NCI-H1694 treated with DMSO at 0.1 percent for 48 hours (cell line): ENCODE measurements at places on chromosomes 16 and 17.

DNA sequence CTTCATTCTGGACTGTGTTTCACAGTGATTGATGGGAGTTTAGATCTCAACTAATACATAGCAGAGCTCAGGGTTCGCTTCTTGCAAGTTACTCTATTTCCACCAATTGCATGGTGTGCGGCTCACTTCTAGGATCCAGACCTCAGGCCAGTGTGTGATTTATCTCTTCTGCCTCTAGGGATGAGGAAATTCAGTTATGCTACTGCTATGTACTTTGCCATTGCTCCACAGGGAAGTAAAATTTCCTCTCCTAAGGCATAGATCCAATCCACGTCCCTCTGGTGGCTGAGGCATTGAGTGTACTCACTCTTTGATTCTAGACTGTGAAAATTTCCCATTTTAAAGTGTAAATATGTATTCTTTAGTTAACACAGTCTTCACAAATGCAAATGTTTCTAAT is 214.1 kb downstream of the HS3ST3B1 start:
- DNase-seq = no peak

GRCh38 chr16:88325087-88325750 is 57.5 kb upstream of the ZNF469 start:
- no peak for DNase-seq

- peak; percentile 88 for DNase-seq
These were observed 15.9 kb downstream of the ZC3H7A start for GRCh38 chr16:11780991-11781680.

- no peak for DNase-seq
These were observed 9.6 kb upstream of the ZFHX3 start for GRCh38 chr16:73057291-73058210.

DNA sequence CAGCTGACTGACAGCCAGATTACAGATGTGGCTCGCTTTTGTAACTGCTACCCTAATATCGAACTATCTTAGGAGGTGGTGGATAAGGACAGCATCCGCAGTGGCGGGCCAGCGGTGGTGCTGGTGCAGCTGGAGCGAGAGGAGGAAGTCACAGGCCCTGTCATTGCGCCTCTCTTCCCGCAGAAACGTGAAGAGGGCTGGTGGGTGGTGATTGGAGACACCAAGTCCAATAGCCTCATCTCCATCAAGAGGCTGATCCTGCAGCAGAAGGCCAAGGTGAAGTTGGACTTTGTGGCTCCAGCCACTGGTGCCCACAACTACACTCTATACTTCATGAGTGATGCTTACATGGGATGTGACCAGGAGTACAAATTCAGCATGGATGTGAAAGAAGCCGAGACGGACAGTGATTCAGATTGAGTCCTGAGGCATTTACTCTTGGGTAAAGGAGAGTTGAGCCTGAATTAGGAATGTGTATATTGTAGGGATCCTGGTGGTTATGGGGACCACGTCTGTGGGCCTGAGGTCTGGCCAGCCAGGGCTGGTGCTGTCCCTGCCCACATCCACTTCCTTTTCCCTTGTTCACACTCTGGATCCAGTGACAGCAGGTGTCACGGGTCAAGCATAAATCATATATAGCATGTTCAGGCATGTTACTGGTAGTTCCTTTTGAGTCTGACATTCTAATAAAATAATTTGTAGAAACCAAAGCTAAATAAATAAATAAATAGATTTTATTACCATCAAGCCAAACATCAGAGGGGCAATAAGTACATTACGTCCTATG is 89.0 kb upstream of the SMURF2 start:
- DNase-seq = no peak

GRCh38 chr16:51390877-51391276 is 239.8 kb upstream of the SALL1 start:
- DNase-seq = no peak

GRCh38 chr17:79975498-79976134 is 60.1 kb downstream of the TBC1D16 start:
- DNase-seq = no peak

DNA sequence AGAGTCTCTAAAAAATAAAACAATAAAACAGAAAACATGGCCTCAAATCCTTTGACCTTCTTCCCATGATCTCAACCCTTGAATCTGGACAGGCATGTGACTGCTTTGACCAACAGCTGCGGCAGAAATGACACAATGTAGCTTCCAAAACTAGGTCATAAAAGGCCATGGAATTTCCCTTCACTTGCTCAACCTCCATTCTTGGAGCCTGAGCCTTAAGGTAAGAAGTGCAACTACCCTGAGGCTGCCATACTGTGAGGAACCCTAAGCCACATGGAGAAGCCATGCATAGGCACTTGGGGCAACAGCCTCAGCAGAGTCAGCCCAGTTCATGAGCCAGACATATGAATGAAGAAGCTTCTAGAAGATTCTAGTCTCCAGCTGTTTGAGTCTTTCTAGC is 75.7 kb upstream of the BRD7 start:
- DNase-seq = no peak

DNA sequence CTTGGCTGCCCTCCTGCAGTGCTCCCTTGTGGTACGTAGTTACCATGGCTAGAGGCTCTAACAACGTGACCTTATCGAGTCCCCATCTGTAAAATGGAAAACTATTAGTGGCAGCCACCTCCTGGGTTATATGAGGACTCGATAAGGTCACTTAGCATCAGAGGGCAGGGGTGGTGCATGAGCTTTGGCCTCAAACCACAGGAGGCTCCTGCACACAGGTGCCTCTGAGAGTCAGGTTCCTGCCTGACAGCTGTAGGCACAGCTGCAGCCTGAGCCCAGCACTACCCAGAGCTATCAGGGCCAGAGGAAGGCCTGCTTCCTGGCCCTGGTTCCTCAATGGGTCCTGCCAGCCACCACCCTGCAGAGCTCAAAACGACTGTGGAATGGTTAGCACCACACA is 57.2 kb upstream of the SEC14L1 start:
- no peak for DNase-seq

DNA sequence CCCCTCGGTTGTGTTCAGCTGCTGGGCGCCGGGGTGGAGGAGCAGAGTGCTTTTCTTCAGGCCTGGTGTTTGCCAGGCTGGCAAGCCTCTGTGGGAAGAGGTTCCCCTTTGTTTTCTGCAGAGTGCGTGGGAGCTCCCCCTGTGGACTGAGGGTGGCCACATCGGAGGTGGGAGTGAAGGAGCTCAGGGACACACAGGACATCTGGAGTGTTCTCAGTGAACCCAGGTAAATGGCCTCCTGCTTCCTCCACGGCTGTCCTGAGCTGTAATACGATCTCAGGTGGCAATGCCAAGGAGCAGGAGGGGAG is 39.2 kb upstream of the IRF8 start:
- DNase-seq = no peak

DNA sequence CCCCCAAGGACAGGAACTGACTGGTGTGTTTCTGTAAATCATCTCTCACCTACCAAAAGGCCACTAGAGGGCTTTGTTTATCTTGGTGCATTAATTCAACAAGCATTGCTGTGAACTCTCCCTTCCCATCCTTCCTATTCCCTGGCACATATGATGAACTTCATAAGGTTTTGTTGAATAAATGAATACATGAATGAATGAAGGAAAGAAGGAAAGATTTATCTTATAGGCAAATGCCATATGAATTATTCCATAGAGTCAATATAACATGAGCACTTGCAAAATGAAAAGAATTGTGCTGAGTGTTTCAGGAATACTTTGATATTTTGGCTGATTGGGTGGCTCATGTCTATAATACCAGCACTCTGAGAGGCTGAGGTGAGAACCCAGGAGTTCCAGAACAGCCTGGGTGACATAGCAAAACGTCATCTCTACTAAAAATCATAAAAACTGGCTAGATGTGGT is 4.3 kb downstream of the SPDYE4 start:
- DNase-seq = no peak

DNA sequence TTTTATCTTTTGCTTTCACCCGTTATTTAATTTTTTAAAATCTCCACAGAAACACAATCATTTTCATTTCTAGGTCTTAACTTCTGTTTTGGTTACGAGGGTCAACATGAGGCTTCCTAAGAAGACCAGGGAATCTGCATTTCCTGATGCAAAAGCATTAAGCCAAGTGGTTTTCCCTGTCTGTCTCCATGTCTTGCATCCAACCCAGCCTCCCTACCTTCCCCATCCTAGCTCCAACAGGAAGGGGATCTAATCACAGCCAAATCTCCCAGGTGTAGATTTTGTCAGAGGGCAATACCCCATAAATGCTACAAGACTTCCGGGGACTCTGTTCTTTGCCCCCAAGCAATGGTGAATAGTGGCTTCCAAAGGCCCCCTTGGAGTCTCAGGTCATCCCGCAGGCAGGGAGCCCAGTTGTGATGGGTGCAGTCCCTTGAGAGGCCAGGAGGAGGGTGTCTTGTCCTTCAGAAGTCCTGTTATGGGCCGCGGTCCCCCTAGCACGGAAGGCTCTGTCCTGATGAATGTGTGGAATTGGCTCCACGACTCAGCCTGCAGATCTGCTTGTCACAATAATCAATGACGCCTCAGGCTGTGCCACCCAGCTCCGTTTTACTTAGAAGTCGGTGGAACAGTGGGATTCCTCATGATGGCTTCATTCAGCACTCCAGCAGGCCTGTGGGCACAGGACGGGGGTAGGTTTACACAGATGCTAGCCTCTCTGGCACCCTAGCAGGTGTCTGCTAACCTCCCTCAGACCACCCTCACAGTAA is 141.1 kb downstream of the RGS9 start:
- peak; percentile 0 for DNase-seq

DNA sequence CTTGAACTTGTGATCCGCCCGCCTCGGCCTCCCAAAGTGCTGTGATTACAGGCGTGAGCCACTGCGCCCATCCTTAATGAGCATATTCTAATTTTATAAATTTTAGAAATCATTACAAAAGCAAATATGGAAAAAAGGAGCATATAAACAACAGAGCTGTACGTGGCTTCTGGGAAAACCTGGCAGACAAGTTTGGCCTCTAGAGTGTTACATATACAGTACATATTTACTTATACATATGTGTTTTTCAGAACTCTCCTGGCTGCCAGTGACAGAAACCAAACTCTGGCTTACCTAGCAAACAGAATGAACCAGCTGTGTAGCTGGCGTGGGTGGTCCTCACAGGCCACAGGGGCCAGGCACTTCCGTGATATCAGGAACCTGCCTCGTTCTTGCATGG is 10.1 kb downstream of the DRC3 start:
- no peak for DNase-seq

DNA sequence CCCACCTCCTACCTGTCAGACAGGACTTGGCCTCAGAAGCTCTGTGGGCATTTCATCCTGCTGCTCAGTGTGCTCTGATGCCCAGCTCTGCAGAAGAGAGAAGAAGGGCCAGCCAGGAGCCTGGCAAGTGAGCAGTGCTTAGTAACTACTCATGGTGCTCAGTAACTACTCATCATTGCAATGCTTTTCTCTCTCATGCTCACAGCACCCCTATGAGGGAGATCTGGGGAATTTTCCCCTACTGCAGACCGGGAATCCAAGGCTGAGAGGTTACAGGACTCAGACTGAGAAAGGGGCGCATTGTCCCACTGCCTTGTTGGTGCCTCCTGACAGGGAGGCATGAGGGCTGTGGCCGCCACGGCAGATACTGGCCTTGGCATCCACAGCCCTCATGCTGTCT is 261.1 kb downstream of the C16orf95 start:
- no peak for DNase-seq

GRCh38 chr17:50657627-50658026 is 22.9 kb downstream of the ABCC3 start:
- DNase-seq = no peak

GRCh38 chr17:12485361-12485906 is 180.3 kb upstream of the MYOCD start:
- DNase-seq = no peak

GRCh38 chr17:64229815-64230728 is 33.0 kb downstream of the TEX2 start:
- no peak for DNase-seq

- DNase-seq = no peak
These were observed 85.2 kb downstream of the SMG6 start for GRCh38 chr17:2218426-2218825.

- DNase-seq = no peak
These were observed 114.5 kb upstream of the GSE1 start for GRCh38 chr16:85498607-85499006.

DNA sequence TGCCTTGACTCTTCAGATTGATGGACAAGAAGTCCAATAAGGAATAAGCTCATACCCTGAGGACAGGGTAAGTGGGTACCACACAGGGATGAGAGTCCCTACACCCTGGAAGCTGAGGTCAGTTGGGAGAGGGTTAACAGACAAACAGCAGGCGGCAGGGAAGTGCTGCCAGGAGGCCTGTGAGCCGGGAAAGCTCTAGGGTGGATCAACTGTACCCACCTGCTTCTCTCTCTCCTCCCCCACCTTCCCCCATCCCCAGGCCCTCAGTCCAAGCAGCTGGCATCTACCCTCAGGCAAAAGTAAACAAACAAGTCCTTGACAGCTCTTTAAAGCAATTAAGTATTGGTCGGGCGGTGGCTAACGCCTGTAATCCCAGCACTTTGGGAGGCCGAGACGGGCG is 20.7 kb upstream of the MYLK3 start:
- DNase-seq = no peak

GRCh38 chr17:54891176-54891821 is 9.4 kb upstream of the TOM1L1 start:
- DNase-seq = peak; percentile 81

DNA sequence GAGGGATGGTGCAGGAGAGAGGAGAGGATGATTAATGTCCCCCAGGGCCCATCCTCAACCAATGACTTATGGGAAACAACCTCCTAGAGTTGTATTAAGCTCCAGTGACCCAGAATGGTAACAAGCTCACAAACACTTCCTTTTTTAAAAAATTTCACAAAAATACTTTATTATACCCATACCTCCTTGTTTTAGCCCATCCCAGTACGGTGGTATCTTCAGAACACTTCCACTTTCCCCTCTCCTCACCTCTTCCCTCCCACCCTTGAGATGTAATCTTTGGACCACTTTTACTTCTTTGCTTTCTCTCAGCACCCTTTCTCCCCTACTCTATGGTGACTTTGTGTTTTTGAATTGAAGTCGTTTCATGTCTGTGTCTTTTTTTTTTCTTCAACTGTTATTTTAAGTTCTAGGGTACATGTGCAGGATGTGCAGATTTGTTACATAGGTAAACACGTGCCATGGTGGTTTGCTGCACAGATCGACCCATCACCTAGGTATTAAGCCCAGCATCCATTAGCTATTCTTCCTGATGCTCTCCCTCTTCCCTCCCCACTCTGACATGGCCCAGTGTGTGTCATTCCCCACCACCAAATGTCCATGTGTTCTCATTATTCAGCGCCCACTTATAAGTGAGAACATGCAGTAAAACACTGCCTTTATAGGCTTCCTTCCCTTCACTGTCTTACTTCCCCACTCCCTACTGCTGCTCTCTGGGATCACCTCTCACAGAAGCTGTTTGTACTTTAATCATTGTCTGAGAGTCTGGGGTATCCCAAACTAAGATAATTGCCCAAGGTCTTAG is 124.5 kb downstream of the PRKCB start:
- DNase-seq = no peak

DNA sequence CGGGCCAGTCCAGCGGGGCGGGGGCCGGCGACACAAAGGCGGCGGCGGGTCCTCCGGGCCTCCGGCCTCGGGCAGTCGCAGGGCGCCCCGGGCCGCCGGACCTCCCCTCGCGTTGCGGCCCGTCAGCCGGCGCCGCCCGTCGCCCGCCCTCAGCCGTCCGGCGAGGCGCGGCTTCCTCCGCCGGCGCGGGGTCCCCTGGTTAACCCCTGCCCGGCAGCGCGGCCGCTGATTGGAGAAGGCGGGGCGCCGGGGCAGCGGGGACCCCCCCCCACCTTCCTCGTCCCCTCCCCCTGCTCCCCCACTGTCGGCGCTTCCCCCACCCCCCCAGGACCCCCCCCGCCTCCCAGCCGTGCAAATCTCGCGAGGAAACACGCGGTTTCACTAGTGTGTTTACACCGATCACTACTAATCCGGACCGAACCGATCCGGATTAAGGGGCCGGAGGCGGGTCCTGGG is at the start of gene TLK2:
TLK2 (plus strand) TSS at position 402 of the 456 bp plus-strand sequence. CDS start 2,301 bp downstream, outside the sequence.
- peak; percentile 60 for DNase-seq

GRCh38 chr17:52384695-52385094 is 226.2 kb upstream of the CA10 start:
- no peak for DNase-seq
